GDM1 (cell line): ENCODE measurements at places on chromosomes 6 and 20.

DNA sequence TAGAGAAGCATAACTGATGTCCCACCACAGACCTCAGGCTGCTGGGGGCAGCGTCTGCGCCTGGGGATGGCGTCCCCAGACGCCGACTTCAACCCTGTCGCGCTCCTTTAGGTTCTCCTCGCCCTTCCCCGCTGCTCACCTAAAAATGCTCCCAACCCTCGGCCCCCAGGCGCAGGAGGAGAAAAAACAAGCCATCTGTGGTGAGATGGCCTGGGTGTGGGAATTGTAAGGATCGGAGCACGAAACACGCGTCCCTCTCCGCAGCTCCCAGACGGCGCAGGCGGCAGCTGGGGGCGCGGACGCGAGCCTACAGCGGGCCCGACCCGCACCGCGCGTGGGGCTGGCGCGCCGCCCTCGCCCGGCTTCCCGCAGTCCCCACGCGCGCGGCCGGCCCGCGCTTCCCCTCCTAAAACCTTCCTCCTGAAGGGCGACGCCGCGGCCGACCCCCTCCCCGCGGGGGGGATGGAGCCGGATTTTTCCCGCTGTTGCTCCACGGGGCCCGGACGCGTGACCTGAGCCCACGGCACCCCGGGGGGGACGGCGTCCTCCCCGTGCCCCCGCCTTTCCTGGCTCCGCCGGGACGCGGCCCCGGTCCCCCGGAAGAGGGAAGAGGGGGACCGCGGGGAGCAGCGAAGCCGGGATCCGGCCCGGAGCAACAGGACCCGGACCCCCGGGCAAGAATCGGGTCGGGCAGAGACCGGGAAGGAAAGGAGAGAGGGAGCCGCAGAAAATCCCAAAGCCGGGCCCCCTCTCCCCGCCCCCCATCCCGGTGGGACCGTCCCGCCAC lies 611 bp downstream of the EPB41L2 start:
- peak; percentile 14 for DNase-seq

- DNase-seq: no peak
Measured at GRCh38 chr6:140140891-140141290, 766.4 kb upstream of the CITED2 start.

GRCh38 chr6:6960571-6961251 lies 147.1 kb upstream of the RREB1 start:
- DNase-seq: no peak

DNA sequence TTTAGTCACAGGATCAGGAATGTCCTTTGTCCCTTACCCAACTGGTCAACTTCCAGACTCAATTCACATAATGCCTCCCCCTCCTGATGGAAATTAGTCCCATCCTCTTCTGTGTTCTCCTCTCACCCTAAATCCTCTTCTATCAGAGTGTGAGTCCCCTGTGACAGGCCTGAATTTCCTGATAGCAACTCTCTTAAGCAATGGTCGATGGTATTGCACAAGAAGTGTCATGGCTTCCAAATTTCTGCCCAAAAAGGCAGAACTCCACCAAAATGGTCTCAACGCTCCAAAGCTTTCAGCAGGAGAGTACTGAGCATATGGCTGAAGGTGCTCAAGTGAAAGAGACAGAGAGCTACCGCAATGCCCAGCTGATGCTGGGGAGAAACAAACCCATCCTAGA lies 2.4 kb downstream of the PREP start:
- no peak for DNase-seq

DNA sequence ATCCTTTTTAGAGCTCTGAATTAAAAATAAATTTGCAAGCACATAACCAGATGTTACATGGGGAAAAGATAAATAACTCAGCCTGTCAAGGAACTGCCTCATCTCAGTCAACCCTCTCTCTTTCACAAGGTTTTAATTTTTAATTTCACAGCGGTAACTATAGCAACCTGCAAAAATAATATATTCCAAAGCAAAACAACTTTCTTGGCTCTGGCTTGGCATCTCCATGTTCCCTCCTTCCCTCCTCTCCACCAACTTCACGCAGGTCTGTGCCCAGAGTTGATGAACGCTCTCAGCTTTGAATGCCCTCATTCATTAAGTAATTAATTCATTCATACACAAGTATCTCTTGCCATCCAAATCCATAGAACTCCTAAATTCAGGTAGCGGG lies 32.5 kb upstream of the SIRPA start:
- no peak for DNase-seq

GRCh38 chr6:21263531-21264287 lies 329.8 kb upstream of the SOX4 start:
- no peak for DNase-seq

- no peak for DNase-seq
Measured at GRCh38 chr6:37085198-37085597, 79.7 kb downstream of the FGD2 start.

GRCh38 chr20:3842348-3842930 lies 4.2 kb upstream of the MAVS start:
- no peak for DNase-seq

- no peak for DNase-seq
Measured at GRCh38 chr6:132458887-132459604, 53.9 kb downstream of the STX7 start.

GRCh38 chr20:44039147-44039546 lies 124.5 kb downstream of the TOX2 start:
- DNase-seq: no peak

DNA sequence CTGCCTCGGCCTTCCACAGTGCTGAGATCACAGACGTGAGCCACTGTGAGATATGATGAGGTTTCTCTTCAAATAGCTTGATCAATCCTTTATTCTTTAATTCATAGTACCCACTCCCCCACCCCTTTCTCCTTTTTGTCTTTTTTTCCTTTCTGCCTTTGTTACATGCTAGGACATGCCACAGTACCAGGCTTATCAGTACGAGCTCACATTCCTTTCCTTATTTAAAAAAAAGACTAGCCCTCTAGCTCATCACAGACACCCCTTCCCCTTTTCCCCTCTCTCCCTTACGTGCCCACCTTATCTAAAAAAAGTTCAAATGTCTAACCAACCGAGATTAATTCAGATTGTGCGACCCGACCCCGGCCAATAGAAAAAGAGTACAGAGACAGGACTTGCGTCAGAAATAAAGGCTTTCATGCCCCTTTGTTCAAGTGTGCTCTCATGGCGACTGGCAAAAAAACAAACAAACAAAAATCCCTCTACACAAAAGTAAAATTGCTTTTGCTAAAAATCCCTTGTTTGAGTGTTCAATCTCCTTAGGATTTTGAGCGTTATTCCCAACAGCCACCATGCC lies 49.2 kb downstream of the MRAP2 start:
- no peak for DNase-seq

DNA sequence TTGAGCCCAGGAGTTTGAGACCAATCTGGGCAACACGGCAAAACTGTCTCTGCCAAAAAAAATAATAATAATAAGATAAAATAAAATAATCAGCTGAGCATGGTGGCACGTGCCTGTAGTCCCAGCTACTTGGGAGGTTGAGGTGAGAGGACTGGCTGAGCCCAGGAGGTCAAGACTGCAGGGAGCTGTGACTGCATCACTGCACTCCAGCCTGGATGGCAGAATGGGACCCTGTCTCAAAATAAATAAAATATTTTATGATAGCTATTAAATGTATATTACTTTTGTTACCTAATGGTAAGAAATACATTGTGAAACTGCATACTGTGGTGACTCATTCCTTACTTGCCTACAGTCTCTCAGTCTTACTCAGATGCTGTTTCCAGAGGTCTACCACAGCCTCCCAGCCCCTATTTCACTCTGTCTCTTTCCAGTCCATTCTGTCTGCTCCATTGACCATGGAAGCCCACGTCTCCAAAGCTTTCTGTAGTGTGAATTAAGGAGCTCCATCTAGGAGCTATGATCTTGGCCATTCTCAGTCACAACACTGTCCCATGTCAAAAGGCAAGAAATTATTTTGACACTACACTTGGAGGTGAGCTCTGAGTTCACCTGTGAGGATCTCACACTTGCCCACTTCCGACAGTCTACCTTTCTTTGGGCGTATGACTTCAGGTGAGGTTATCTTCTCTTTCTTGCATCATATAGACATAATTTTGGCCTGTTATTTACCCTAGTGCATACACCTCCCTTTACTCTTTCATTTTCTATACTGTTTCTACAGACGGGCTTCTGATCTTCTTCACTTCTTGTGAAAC lies 22.4 kb upstream of the SNX9 start:
- no peak for DNase-seq

DNA sequence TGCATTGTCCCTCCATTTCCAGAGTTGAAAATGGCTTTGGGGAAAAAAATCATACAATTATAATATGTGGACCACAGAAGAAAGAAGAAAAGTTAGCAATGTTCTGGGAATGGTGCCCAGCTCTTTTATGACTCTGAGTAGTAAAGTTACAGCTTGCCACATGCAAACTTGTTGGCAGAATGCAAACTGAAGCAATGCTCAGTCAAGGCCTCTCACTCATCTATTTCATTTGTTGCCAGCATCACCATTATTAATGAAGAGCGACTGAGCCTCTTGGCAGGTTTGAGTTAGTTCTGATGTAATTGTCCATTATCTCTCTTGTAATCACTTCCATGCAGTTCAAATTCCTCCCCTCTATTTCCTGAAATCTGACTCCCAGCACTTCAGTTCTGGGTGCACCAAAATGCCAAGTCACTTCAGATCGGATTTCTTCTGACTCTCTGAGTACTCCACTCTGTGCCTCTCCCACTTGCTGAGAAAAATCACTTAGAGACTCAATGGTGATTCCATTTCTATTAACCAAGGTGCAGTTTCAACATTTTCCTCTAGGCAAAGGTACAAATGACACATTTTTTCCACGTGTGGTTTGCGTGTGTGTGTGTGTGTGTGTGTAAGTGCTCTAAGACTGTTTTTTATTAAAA lies 154.4 kb upstream of the STMND1 start:
- DNase-seq: no peak

GRCh38 chr20:661474-662270 lies 8.7 kb upstream of the SRXN1 start:
- no peak for DNase-seq

GRCh38 chr6:113104951-113105350 lies 752.2 kb upstream of the MARCKS start:
- no peak for DNase-seq

GRCh38 chr6:147418523-147418922 lies 90.0 kb upstream of the SAMD5 start:
- no peak for DNase-seq

DNA sequence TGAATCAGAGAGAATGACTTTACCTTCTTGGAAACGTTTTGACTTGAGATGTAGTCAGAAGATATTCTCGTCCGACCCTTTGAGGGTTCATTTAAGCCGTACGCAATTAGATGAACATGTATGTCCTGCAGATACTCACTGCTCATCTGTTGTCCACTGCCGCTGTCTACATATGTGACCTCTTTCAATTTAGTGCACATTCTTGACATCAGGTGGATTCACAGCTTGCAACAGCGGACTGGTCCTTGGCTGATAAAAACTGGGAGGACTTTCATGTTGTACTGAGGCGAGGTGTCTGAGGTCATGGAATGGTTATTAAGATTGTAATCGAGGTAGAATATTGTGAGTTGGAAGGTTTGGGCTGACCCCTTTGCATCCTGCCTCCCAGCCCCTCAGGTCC lies 194.2 kb downstream of the JARID2 start:
- DNase-seq: no peak

DNA sequence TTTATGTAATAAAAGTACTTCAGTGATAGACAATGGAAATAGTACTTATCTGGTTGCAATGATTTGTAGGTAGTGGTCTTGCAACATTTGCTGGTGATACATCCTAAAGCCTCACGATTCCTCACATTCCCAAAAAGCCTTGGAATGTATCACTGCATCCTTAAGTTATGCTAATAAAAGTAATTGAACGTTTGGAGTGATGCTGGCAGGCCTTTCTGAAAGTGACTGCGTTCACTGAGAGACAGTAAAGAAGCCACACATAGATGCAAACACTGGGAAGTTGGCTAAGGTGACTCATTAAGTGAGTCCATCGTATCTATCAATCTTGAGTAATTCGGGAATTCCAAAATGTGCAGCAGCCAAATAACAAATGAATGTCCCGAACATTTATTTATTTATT lies 444.1 kb upstream of the SOX4 start:
- DNase-seq: no peak

- no peak for DNase-seq
Measured at GRCh38 chr6:140923048-140923447, 1209.7 kb upstream of the GJE1 start.

GRCh38 chr6:167707686-167708500 lies 118.8 kb upstream of the AFDN start:
- no peak for DNase-seq

DNA sequence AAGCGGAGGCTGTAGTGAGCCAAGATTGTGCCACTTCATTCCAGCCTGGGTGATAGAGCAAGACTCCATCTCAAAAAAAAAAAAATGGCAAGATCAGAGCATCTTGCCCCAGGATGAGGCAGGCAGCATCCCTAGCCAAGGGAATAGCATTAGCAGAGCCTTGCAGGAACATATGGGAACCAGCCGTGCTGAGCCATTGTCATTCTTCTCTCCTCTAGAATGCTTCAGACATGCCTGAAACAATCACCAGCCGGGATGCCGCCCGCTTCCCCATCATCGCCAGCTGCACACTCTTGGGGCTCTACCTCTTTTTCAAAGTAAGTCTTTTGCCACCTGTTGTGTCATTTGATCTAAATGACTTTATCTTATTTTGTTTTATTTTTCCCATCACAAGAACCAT lies 13.0 kb downstream of the HM13 start:
- DNase-seq: no peak

GRCh38 chr20:49541733-49542513 lies 26.0 kb downstream of the PTGIS start:
- DNase-seq: peak; percentile 34

DNA sequence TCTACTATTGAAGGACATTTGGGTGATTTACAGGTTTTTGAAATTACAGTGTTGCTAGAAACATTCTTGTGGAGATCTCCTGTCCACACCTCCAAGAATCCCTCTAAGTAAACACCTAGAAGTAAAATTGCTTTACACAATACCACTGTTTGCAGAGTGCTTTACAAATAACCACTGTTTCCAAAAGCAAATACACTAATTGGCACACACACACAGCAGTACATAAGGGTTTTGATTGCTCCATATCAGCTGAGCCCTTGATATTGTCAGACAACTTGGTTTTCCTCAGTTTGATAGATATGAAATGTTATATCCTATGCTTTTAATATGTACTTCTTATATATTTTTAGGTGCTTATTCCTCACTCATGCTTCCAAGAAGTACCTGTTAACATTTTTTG lies 6.3 kb downstream of the HMGN4 start:
- DNase-seq: no peak

GRCh38 chr6:25998379-25998778 lies 35.8 kb downstream of the TRIM38 start:
- DNase-seq: no peak
